ENCODE measurements at places on chromosomes 4 and X. TPM values are rescaled to one million over a fixed set of nuclear protein-coding genes. Genes with fewer than 3 reads are reported as not detected.

Gene TLR8
- total RNA-seq: not detected

Gene ATP6AP2
- total RNA-seq: 82.2 TPM

GRCh38 chrX:24113181-24113580 lies 36.3 kb upstream of the ZFX start:
- DNase-seq: no peak
- H3K36me3 ChIP-seq: no peaks in the 10 kb centered on the region
- no peaks in the 10 kb centered on the region for H3K27me3 ChIP-seq

Gene CSAG2
- 0.35 TPM for total RNA-seq

DNA sequence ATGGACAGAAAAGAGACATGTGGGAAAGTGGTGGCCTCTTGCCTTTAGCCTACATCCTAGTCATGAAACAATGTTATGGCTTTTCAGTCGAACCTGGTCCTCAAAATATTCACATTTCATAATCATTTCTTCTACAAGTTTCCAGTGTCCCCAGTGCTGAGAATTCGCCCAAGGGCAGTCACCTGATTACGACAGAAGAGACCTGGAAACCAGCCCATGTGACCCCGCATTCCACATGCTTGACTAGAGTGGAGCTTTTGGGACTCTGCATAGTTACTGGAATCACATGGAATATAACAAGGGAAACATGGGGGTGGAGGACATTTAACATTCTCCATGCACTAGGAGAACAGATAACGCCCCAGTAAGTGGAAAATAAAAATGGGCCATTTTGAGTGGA lies 100.1 kb downstream of the PPARGC1A start:
- no peak overlapping the region for H3K27ac ChIP-seq
- no peak for DNase-seq
- H3K27me3 ChIP-seq: no peaks in the 10 kb centered on the region
- no peak overlapping the region for H3K4me3 ChIP-seq

DNA sequence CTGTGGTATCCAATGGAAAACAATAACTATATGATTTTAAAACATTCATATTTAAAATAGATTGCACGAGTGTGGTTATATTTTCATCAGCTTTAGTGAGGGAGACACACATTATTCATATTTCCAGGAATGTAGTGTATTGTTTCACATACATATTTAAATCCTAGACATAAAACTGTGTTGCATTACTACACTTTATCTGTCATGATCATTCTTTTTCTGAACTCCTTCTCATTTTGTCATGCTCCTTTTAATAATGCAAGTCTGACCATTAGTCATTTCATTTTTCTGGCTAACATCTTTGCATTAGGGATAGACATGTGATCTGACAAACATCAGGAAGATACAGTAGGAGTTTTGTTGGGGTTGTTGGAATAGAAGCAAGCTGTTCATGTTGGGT lies 1382.7 kb downstream of the PCDH7 start:
- no peak overlapping the region for H3K27ac ChIP-seq
- H3K36me3 ChIP-seq: no peaks in the 10 kb centered on the region
- no peak for DNase-seq

DNA sequence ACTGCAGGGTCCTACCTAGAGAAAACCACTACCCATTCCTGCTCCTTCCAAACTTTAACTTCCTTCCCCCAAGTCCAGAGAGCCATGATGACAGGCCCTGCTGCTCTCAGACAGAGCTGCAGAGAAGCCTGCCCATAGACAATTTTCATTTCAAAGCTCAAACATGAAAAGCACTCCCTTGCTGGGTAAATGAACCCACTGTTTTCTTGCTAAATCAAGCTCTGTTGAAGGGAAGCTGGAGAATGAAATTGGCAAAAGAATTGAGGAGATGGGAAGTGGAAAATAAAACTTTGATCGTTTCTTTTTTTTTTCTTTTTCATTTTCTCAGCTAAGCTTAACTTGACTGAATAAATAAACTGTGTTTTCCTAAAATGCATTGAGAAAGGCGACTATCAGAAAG lies 331.1 kb upstream of the CPEB2 start:
- H3K4me1 ChIP-seq: no peaks in the 10 kb centered on the region
- DNase-seq: no peak
- no peak overlapping the region for H3K4me3 ChIP-seq
- H3K36me3 ChIP-seq: no peaks in the 10 kb centered on the region
- no peaks in the 10 kb centered on the region for H3K27me3 ChIP-seq

GRCh38 chrX:71541210-71542022 lies 8.5 kb downstream of the OGT start:
- no peak overlapping the region for H3K4me3 ChIP-seq
- no peaks in the 10 kb centered on the region for H3K27me3 ChIP-seq
- no peaks in the 10 kb centered on the region for H3K4me1 ChIP-seq
